ENCODE measurements at places on chromosomes 5 and 9.

GRCh38 chr5:126544087-126544740 lies 50.8 kb downstream of the ALDH7A1 start:
- peak; percentile 76 for DNase-seq

DNA sequence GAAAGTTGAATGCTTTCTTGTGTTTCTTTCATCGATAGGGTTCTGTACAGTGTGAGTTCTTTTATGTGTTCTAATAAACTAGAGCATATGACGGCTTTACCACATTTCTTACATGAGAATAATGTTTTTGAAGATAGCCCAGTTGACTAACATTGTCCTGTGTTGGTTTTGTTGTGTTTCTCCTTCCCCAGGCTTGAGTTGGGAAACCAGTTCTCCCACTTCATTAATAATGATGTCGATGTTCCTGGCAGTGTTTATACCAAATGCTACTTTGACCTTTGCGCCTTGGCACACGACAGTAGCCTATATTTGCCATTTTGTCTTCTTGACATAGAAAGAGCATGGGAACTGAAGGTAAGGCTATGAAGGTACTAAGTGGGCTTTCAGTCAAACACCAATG lies 14.4 kb upstream of the ZNF782 start:
- DNase-seq = no peak

DNA sequence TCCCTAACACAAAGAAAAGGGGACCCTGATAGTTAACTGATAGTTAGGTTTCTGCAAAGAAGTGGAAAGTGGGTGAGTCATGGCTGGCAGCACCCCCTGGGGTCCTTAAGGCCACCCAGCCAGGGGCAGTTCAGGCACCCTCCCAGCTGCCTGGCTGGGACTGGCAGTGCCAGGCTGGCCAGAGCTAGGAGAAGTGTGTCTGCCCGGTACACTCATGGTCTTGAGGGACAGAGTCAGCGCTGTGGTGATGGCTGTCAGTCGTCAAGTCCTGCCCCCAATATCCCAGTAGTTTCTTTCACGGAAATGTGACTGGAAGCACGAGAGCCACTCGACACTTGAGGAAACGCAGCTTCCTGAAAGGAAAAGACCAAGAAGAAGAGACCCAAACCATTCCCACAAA lies 22.3 kb upstream of the CNOT6 start:
- no peak for DNase-seq

DNA sequence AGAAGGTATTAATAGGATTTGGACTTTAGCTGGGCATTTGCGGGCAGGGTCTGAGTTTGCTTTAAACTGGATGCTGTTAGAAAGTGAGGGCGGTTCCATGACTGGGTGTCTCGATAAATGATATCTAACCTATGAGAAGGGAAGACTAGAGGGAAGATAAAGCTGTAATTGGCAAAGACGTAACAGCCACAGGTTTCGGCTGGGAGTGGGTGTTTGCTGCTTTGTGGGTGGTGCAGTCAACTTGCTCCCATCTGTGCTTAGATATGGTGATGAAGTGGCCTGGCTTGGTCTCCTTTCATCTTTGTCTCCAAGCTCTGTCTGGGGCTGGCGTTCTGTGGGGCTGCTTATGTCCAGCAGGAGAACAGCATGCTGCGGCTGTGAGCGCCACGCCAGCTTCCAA lies 23.3 kb downstream of the OR2V1 start:
- no peak for DNase-seq

DNA sequence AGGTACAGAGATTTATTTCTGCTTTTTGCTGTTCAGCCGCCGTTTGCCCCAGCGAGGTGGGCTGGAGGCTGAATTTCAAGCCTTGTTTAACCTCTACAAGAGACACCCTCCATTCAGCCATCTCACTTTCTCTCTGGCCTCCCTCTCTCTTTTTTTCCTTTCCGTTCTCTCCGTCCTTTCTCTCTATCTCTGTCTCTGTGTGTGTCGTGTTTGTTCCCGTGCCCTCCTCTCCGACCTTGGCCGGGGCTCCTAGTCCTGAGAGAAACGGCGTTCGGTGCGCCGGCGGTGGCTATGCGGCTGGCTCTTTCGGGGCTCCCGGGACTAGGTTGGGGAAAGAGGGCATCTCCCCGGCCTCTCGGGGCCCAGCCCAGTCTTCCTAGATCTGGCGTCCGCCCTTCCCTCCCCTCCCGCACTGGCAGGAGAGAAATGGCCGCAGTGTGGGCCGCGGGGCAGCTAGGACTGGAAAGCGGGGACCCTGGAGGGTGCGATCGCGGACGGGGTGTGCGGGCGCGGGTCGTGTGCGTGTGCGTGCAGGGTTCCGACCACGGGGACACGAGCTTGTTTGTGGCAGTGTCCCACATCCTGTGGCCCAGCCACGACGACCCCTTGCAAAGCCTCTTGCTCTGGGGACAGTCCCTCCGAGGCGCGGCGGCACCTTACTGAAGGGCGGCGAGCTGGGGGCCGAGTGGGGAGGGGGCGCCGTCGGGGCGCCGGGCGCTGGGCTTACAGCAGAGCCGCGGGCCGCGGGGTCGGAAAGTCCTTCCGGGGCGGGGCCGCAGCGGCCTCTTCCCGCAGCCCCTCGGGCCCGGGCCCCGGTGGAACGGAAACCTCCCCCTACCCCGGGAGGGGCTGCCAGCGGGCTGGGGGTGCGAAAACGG lies 5.7 kb downstream of the LHX2 start:
- DNase-seq = no peak

DNA sequence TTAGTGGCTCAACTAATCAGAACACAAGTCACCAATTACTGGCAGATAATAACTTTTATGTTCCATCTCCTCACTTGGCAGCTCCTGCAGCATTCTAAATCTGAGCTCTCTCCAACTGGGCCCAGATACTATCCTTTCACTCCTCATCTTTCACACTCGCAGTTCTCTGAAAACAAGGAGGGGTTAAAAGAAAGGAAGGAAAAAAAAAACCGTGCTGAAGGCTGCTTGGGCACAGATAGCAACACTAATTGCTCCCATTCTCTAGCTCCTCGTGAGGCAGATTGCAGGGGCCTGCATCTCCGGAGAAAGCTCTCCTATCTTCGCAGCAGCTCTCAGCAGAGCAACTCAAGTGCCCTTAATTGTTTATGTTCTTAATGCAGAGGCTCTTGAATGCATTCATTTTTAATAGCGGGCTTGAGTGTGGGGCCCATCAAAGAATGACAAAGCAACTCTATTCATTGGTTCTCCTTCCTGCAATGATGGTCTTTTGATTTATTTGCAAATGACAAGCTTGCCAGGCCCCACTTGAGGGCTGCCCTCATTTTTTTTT lies 23.9 kb downstream of the TLE1 start:
- no peak for DNase-seq

DNA sequence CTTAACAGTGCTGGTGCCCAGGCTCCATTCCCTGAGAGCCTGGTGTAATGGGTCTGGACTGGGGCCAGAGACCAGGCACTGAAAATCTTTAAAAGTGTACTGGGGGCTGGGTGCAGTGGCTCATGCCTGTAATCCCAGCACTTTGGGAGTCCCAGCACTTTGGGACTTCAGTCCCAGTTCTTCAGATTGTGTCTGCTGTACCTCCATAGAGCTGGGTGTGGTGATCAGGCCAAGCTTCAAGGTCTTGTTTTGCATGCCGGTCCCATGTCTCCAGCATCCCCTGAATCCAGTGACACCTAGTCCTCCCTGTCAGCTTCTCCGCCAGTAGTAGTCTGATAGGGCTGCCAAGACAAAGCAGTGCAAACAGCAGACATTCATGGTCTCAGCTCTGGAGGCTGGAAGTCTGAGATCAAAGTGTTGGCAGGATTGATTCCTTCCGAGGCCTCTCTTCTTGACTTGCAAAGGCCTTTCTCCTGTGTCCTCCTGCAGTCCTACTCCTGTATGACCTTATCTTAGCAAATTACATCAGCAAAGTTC lies 108.2 kb downstream of the SYK start:
- no peak for DNase-seq

- no peak for DNase-seq
These were observed 16.4 kb upstream of the SEMA4D start for GRCh38 chr9:89514337-89514736.

DNA sequence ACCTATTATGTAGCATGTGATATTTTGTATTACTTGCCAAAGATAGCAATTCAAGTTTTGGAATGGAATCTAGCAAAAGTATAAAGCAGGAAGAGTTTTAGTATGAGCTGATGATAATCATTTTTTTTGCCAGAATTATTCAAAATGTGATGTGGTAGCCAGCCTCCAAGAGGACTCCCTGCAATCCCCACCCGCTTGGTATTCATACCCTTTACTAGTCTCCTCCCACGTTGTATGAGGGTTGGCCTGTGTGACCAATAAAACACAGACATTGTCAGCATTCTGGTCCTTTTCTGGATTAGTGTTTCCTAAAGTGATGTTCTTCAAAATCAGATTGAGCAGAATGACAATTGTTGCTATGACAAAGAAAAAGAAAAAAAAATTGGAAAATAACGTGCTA lies 63.8 kb downstream of the TARS1 start:
- DNase-seq = no peak
